ENCODE measurements at places on chromosomes 7 and 10. TPM values are rescaled to one million over a fixed set of nuclear protein-coding genes. Genes with fewer than 3 reads are reported as not detected.

GRCh38 chr7:108611268-108611667 lies 41.6 kb downstream of the DNAJB9 start:
- no peak for DNase-seq

DNA sequence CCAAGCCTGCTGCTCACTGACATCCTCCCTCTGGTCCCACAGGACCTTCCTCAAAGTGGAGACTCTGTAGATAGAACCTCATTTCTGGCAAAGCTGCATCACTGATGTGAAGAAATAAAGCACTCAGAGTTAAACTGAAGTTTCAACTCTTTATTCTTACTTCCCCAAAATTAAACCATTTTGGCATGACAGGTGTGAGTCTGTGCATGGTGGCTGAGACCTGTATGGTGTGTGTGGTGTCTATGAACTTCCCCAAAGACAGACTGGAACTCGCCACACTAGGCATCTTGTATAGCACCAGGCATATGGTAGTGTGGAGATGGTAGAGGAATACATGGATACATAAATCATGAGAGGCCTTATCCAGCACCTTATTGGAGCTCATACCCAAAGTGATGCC lies 6.6 kb upstream of the WDFY4 start:
- no peak for DNase-seq

DNA sequence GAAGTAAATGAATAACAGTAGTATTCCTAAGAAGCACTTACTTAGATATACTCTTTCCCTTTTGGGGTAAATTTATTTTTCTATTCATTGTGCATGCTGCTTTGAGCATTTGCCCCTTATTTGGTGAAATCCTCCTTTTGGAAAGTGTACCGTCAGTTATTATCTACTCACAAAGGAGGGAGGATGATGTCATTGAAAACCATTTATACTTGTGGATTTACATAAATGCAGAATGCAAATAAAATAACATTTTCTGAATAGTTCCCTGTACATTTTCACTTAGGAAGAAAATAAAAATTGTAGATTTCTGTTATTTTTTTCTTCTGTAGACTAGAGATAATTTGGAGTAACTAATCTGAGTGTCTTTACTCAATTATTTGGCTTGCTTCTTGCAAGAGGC lies 29.5 kb upstream of the SEM1 start:
- DNase-seq, result no peak

- no peak for DNase-seq
These were observed 606.5 kb upstream of the MGMT start for GRCh38 chr10:128860574-128860973.

Gene ZSCAN25
- total RNA-seq, result 6.9 TPM

All from Right ventricle myocardium superior (tissue), 1 donor.